ENCODE measurements at places on chromosomes 6 and 20.
A peak's percentile ranks its signal among the peaks of the same experiment; 100 is the strongest.

GRCh38 chr6:111980971-111981840 lies 72.7 kb upstream of the CCN6 start:
- no peak for DNase-seq

- no peak for DNase-seq
These were observed 168.6 kb downstream of the ZFAND3 start for GRCh38 chr6:37988127-37988526.

- no peak for DNase-seq
These were observed 303.7 kb downstream of the UTRN start for GRCh38 chr6:144588697-144589325.

- no peak for DNase-seq
These were observed 401.2 kb upstream of the SULF2 start for GRCh38 chr20:48186447-48186846.

DNA sequence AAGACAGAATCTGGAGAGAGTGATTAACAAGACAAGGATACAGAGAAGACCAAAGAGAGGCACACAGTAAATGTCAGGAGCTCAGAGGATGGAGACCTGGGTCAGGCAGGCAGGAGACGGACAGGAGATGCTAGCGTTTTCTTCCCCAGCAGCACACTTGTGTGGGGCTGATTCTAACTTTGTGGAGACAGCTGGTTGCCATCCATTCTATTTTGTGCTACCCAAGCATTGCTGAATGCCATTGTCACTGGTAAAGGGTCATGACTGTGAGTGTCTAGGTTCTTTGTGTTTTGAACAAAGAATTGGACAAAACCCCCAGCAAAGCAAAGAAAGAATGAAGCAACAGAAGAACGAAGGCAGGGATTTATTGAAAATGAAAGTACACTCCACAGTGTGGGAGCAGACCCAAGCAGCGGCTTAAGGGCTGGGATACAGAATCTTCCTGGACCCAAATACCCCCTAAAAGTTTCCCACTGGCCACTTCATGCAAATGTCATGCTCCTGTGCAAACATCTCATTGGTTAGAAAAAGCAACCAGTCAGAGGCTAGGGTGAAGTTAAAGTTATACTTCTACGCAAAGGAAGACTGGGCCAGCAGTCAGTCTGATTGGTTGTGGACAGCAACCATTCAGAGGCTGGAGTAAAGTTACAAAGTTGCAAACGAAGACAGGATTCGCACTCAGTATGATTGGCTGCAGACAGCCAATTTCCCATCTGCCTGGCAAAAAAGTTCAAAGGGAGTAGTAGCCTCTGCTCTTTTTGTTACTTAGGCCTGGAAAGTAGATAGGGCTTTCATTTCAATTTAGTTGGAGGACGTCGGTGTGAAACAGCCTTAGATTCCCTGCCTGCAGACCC lies 17.5 kb downstream of the PTK7 start:
- no peak for DNase-seq

DNA sequence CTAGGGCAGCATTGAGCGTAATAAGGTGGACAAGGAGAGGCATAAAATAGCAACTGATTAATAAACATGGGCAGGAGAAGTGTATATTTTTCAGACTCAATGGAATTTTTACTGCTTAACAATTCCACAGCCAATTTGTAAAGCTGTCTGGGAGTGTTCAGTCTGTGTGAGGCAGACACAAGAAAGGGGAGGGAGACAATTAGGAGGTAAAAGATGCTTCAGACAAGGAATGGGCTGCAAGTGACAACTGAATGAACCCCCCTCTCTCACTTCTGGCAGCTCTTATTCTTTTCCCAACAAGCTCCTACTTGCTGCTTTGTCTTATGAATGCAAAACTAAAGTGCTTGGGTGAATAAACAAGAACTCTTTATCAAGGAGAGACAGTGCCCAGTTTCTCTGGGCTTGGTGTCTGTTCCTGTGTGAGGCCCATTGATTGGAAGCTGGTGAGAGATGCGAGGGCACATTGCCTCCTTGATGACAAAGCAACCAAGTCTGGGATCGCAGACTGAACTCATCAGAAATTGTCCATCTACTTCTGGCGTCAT lies 575.3 kb downstream of the RNF144B start:
- DNase-seq, result no peak

DNA sequence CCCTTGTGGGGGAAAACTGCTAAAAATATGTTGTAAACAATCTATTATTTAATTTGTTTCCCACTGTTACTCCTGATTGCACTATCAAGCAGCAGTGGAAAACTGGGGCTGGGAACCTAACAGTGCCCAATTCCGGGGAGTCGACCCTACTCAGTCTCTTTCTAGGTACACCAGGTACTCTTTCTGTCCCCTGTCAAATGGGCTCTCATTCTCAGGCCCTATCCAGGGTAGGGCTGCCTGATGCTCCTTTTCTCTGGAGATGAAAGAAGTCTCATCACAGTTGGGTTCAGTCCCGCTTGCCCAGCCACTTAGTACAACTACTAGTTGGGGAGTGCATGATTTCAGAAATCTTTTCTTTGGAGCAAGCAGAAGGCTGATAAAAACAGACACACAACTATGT lies 52.0 kb downstream of the HS3ST5 start:
- DNase-seq, result no peak

DNA sequence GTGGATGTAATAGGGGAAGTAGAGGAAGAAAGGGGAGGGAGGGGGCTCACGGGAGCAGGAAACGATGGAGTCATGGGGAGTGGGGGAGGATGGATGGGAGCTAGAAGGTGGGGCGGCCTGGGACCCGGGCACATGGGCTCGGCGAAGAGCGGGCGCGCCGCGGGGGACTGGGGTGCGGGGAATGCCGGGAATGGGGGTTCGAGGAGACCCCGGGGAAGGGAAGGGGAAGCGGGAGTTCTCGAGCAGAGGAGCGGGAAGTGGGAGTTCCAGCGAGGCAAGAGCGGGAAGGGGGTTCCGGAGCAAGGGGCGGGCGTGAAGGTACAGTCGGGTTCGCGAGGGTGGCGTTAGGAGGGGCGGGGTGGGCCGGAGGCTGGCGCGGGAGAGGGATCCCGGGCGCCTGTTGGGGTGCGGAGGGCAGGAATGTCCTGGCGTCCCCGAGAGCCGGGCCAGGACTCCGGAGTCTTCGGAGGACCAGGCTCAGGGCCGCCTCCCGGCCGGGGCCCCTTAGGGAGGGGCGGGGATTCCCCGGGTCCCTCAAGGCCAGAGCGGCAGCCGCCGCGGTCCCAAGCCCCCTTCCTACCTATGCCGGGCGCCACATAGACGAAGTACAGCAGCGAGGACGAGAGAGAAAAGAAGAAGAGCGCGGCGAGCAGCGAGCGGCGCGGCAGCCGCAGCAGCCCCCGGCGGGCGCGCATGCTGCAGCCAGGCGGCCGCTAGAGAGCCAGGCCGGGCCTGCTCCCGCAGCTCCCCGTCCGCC lies 504 bp downstream of the B4GALT5 start:
- DNase-seq, result no peak

- DNase-seq, result no peak
These were observed 57.7 kb downstream of the TMEM242 start for GRCh38 chr6:157265635-157266034.

- DNase-seq, result no peak
These were observed 62.9 kb downstream of the ESR1 start for GRCh38 chr6:151870375-151870774.

DNA sequence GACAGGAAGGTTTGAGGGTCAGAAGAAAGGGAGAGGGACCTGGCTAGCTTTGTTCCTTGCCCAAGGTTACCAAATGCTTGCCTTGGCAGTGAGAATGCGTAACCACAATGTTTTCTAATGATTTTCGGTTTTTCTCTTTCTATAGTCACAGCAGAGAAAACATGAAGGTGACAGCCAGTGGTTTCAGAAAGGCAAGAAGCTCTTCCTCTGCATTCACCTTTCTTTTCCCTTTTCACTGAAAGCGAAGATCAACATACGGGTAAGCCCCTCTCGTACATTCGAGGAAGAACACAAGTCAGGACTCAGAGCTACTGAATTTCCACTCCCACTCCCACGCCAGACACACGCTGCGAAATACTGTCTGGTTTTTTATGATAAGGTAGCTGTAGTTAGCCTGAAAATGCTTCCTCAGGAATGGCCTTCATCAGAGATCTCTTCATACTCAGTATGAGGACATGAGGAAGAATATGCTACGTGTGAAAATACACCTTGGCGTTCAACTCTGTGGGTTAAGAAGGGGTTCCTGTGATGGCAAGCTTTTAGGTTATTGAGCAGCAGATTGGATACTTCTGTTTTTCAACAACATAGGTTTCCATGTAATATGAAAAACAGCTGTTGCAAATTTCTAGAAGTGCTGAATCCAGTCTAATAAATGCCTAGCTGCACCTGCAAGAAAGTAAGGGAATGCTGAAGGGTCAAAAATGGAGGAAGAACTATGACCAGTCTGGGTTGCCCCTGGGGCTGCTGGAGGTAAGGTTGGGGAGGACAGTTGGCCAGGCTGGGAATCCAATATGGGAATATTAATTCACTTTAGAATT lies 7.4 kb upstream of the CD83 start:
- no peak for DNase-seq

- DNase-seq, result no peak
These were observed 142.6 kb downstream of the CDH26 start for GRCh38 chr20:60100780-60101179.

GRCh38 chr6:28709478-28710349 lies 184.0 kb downstream of the GPX5 start:
- DNase-seq, result no peak

DNA sequence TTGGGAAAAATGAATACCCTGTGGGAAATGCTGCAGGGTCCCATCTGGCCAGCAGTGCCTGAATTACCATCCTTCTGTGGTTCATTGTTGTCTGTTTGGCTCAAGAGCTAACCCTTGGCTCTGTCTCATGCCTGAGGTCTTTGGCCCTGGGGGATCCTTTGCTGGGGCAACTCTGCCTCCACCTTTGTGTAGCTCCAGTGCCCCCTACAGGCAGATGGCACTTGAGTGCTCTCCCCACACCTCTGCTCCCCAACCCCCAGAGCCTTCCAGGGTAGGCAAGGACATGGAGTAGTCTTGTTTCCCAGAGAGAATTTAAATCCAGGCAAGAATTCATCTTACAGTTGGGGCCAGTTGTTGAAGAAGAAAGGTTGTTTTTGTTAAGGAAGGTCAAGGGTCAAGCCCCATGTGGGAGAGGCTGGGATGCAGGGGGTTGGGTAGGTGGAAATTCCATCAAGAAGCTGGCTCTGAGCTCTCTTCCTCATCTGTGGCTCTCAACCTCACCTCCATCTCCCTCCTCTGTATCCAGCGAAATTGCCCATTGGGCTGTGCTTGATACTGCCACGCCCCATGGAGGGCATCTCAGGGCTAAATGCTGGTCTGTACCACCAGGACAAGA lies 44.2 kb downstream of the ZNF831 start:
- DNase-seq, result no peak

- DNase-seq, result no peak
These were observed 93.6 kb downstream of the RPP40 start for GRCh38 chr6:4910037-4910760.

GRCh38 chr6:100671740-100672139 lies 207.0 kb upstream of the SIM1 start:
- no peak for DNase-seq

- no peak for DNase-seq
These were observed 19.5 kb upstream of the ADTRP start for GRCh38 chr6:11798096-11798495.

DNA sequence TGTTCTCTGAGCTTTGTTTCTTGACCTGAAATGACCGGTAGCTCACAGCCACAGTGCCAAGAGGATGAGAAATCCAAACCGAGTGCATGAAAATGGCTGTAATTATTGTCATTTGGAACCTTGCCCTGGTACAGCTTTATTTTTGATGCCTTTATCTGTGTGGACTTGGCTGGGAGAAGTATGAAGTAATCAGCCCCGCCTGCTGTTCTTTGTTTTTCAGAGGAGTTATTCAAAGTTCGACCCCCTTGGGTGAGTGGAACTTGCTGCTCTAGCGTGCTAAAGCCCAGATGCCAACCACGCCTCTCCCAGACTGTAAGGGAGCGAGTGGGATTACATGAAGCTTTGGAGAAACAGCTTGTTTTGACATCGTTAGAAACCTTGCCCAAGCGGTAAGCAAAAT lies 48.3 kb downstream of the ECT2L start:
- peak; percentile 58 for DNase-seq

DNA sequence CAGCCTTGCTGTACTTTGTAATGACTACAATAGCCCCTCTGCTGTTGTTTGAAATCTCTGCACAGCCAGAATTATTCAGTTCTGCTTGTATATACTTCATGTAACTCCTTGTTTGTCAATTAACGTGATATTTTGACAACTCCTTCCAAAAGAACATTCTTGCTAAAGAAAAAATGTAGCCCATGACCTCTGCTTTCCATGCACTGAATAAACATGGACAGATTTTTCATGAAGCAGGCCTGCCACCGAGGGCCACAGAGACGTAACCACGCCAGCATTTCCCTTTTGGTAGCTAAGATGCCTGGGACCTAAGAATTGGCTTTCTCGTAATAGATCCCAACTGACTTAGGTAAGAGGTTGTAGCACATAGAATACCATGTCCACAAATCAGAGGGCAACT lies 135.9 kb downstream of the MYLK4 start:
- no peak for DNase-seq

DNA sequence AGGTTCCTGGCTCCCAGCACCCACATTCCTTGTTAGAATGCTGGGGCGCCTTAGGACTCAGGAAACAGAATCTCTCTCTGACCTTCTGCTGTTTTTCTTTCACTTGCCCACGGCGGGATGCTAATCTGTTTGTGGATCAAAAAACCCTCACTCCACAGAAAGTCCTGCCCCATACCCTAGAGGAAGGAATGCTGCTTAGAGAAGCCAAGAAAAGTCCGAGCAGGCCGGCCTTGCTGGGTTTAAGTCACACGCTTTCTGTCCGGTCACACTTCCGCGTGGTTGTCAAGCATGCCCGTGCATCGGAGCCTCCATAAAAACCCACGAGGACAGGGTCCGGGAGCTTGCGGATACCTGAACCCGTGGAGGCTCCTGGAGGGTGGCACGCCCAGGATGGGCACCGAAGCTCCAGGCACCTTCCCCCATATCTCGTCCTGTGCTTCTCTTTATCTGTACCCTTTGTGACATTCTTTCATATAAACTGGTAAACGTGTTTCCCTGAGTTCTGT lies 223.1 kb downstream of the NRN1 start:
- no peak for DNase-seq

GRCh38 chr20:63135411-63135810 lies 80.5 kb downstream of the YTHDF1 start:
- DNase-seq, result no peak

GRCh38 chr6:76441875-76442274 lies 369.4 kb upstream of the IMPG1 start:
- DNase-seq, result no peak

GRCh38 chr6:51249798-51250197 lies 431.1 kb downstream of the TFAP2B start:
- DNase-seq, result no peak

DNA sequence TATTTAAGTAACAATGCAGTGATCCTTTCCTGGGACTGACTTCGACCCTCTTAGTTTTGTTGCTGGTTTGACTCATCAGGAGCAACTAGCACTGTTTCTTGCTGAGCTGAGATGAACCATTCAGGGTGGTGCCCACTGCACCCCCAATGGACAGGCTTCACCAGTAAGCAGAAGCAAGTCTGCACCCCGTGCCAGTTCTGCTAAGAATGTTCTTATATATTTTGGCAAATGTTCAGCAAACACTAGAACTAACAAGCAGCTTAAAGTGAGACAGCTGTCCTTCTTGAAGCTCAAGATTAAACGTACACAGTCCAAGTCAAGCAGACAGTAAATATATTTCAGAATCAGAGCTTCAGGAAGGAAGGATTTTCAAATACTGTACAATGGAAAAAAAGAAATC lies 561.3 kb upstream of the CDH4 start:
- no peak for DNase-seq
